ENCODE measurements at places on chromosomes 7 and 10.
A peak's percentile ranks its signal among the peaks of the same experiment; 100 is the strongest.

DNA sequence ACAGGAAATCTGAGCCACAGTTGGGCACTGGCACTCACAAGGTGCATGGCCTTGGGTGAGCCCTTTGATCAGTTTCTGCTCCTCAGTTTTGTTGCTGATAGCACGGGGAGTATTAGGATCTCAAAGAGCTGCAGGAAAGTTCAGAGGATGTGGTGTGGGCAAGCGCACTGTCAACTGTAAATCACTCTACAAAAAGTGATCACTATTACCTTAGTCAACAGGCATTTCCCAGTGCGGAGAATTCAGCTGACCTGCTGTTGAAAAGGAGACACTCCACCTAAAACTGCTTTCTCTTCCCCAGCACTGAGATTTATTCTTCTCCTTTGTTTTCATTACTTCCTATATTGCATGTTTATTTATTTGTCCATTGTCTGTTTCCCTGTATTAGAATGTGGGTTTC, 331.0 kb downstream of the PRPF18 start:
- no peak for DNase-seq

- no peak for DNase-seq
Measured at GRCh38 chr10:50231515-50232260, 19.6 kb downstream of the ASAH2 start.

GRCh38 chr7:14761510-14762296, 140.8 kb downstream of the DGKB start:
- DNase-seq, result peak; percentile 84

DNA sequence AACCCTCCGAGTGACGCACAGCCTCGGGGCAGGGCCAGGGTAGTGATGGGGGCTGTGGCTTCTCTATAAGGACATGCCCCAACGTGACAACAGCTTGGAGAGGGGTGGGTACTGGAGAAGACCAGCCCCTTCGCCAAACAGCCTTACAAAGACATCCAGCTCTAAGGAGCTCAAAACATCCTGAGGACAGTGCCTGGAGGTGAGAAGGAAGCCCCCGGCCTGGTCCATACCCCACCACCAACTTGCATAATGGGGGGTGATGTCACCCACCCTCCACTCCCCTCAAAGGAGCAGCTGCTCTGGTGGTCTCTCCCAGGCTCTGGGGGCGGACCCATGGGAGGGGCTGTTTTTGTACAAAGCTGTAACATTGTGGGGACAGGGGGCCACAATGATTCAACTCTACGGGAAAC, 15.1 kb downstream of the PRSS2 start:
- no peak for DNase-seq

DNA sequence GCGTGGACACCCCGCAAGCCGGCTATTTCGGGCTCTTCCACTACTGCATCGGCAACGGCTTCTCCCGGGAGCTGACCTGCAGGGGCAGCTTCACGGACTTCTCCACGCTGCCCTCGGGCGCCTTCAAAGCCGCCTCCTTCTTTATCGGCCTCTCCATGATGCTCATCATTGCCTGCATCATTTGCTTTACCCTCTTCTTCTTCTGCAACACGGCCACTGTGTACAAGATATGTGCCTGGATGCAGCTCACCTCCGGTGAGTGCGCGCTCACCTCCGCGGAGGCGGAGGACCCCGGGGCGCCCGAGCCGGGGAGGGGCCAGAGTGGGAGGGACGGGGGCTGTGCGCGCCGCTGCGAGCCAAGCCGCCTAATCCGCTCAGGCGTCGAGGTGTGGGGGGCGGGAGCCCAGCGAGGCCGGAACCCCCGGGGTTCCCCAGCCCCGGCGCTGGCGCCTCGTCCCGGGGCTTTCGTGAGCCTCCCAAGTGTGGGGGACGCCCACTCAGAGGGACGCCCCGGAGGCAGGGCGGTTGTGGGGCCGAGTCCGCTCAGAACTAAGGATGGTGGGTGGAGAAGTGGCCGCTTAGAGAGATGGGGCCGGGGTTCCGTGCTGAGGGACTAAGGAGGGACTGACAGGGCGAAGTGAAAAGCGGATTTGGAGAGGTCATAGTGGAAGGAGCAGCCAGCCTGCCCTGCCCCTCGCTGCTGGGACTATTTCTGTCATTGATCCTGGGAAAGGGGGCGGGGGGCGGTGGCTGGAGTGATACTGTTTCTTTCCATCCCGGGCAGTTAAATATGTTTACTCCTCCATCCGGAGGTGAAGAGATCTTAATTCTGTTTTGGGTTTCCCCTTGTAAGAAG, 795 bp downstream of the LHFPL3 start:
- DNase-seq, result no peak

GRCh38 chr7:76108540-76109233, 60.8 kb downstream of the MDH2 start:
- DNase-seq, result peak; percentile 70

GRCh38 chr7:121360564-121360963, 31.8 kb downstream of the WNT16 start:
- no peak for DNase-seq

GRCh38 chr10:2471811-2472210, 595.5 kb upstream of the PFKP start:
- no peak for DNase-seq

DNA sequence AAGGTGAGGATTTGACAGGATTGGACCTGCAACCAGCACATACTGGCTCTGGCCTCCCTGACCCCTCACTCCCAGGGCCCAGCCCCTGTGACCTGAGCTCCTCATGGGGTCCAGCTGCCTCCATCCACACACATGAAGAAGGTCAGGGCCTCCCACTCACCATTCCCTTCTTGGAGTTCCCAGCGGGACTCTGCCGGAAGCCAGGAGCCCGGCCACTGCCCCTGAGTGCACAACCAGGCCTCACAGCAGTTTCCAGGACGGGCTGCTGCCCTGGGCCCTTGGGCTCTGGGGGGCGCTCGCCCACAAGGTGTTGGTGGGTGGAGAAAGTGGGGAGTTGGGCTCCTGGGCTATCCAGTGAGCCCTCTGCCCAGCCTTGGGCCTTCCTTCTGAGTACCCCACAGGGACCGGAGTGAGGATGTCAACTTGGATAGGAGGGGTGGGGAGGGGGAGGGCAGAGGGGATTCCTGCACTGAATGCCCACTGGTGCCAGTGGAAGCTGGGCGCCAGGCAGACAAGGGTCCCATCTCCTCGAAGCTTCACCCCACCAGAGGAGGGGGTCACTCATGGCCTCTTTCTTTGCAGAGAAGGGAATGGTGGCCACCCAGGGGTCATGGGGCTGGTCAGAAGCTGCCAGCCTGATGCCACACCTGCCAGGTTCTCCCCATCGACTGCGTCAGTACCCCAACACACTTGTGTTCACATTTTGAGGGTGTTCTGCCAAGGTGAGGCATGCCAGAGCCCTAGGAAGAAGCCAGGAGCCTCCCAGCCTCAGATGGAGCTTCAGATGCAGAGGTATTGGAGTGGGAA, 115.3 kb downstream of the PTPN20 start:
- DNase-seq, result no peak

- peak; percentile 22 for DNase-seq
Measured at GRCh38 chr10:4867520-4868356, 41.7 kb downstream of the AKR1E2 start.
